WTC11 (cell line): ENCODE measurements at places on chromosomes 5 and 9.
A peak's percentile ranks its signal among the peaks of the same experiment; 100 is the strongest.

DNA sequence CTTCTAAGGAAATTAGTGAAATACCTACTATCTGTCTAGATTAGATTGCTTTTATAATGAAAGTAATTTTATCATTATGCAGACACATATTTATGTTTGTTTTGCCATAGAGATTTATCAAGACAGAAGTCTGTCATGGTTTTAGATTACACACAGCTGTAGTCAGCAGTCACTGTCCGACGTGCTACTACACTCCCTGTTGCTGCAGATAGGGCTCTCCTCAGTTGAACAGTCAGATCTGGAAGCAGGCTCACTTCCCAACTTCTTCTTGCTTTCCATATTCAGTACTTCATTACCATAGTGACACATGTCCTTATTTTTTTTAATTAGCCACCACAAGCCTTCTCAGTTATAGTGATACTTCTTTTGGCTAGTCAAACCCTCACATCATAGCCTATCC, 329.9 kb upstream of the ITGA1 start:
- DNase-seq: no peak

DNA sequence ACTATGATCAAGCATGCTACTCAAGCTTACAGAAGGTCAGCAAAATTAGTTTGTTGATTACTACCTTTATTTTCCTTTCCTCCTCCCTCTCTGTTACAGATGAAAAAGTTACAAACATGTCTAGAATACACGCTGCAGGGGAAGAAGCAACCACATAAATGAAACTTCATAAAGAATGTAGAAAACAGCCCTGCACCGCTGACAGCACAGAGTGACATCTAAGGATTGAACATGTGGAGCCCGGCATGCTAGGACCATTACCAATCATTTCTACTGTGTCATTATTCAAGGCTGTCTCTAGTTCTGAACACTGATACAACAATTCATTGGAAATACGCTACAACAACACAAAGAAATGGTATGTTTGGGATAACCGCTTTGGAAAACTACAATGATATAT, 261.1 kb downstream of the MLLT3 start:
- DNase-seq: no peak

DNA sequence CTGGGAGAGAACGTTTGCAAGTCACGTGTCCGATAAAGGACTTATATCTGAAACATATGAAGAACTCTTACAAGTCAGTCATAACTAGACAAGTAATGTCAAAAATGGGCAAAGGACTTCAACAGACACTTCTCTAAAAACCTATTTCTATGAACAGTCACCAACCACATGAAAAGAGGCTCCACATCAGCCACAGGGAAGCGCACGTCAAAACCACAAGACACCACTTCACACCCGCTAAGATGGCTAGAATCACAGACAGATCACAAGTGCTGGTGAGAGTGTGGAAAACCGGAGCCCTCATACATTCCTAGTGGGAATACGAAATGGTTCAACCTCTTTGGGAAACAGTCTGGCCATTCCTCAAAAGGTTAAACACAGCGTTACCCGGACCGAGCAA, 11.5 kb upstream of the CARD9 start:
- DNase-seq: no peak

DNA sequence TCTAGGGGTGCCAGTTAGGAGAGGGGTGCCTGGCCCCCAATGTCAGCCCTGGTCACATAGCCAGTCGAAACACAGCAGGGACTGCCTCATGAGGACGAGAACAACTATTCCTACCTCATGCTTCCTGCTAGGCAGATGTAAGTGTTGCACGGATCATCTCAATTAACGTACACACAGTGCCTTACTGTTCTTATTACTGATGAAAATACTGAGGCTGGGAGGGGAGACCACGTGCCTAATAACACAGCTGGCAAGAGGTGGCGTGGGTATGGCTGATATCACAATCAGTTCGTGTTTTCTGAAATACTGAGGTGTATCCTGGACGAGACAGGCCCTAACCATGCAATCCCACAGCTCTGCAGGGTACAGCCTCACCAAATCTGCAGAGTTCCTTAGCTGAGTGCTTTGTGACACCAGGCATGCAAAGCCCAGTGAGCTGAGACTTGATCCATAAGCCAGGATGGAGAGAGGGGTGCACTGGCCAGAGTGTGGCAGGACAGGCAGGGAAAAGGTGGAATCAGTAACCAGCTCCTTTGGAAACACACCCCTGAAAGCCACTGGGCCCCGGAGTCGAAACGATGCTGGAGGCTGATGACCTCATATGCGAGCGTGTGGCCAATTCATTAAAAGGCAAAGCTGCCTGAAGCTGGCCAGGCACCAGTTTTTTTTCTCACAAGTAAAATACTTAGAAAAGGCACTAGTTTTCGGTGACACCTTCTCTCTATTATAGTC, 63.9 kb downstream of the PRRT1B start:
- DNase-seq: no peak

- DNase-seq: no peak
Measured at GRCh38 chr9:98254228-98255060, 1.0 kb downstream of the TBC1D2 start.

GRCh38 chr9:127032256-127032655, 90.2 kb downstream of the ANGPTL2 start:
- DNase-seq: no peak

GRCh38 chr9:9563817-9564216, 1049.0 kb downstream of the PTPRD start:
- no peak for DNase-seq

GRCh38 chr5:144377207-144377606, 206.5 kb downstream of the KCTD16 start:
- no peak for DNase-seq

DNA sequence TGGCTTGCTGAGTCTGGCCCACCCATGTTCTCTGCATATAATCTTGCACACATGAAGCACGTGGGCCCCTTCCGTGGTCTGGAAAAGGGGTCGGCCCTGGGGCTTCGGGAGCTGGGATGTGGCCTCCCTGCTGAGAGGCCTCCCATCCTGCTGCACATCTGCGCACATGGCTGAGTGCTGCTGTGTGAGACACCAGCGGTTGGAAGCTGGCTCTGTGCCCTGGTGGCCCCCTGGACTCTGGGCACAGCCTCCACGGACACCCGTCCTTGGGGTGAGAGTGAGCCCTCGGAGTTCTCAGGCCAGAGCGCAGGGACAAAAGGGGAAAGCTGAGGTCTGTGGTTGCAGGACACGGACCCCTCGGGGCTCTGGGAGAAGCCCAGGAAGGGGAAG, 115.8 kb downstream of the RXRA start:
- DNase-seq: no peak

DNA sequence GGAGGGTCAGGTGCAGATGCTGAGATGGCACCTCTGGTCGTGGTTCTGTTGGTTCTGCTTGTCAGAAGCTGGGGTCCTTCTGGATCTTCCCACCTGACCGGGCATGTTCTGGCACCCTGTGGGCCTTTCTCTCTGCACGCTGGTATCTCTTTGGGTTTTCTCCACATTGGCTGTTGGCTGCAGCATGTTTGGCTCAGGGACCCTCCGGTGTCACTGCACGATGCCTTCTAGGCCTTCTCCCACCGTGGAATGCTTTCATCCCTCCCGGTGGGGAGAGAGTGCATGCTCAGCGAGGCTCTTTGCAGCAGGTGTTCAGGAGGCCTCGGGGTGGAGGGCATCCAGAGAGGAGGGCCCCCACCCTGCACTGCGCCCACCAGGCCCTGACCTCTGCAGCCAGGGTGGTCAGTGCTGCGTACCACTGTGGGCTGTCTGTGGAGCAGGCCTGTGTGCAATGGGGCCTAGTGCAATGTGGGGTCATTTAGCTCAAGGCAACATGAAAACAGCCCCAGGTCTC, 119.4 kb downstream of the WNK2 start:
- peak; percentile 5 for DNase-seq

DNA sequence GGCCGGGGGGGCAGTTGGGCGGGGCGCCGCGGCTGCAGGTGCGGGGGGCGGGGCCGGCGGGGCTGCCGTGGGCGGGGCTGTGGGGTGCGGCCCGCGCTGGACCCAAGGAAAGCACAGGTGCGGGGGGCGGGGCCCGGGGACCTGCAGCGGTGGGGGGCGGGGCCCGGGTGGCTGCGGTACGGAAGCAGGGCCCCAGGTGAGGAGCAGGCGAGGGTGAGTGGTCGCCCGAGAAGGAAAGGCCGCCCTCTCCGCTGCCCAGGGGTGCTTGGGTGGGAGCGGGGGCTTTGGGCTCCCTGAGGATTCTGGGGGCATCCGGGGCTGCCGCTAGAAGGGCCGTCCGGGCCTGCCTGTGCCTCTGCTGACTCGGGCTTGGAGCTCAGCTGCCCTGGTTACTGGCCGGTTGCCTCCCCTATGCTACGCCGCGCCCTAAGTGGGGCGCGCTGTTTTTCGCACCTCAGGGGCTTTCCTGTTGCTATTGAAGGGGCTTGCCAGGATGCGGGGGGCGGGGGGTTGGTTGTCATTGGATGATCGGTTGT, 767 bp downstream of the RALGPS1 start:
- DNase-seq: peak; percentile 89

DNA sequence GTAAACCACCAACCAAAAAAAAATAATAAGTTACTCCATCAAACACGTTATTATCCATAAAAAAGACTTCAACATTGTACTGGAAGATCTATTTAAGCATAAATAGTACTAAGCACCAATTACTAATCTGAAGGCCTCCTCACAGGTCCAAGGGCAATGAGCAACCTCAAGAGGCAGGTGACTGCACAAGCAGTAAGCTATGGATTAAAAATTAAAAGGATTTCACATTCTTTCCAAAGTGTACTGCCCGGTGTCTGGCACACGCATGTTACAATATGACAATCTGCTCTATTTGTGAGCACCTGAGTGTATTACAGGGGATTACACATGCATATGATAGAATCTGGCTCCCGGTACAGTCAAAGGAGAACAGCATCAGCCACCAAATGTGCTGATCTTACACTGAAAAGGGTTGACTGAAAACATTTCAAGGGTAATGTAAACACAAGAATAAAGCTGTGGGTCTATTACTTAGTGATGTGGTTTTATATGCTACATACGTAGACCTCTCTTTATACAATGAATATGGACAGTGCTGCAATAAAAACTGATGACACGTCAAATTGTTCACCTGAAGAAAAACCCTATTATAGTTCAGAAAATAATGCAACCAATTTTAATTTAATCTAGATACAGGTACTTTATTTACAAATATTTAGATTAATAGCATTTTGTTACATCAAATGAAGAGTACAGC, 22.8 kb downstream of the RAB14 start:
- no peak for DNase-seq

- no peak for DNase-seq
Measured at GRCh38 chr5:81898403-81898802, 73.4 kb upstream of the ATG10 start.

DNA sequence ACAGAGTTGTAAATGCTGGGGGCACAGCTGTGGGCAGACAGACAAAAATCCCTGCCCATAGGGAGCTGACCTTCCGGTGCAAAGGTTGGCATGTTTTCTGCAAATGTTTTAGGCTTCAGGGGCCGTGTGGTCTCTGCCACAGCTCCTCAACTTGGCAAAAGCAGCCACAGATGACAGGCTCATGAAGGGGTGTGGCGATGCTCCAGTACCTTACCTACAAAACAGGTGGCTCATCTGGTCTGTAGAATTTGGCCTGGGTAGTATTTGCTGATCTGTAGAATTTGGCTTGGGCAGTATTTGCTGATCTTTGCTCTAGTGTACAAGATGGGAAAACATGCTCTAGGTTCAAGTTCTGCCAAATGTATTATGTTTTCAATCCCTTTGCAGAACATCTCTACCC, 283.9 kb downstream of the GADD45G start:
- DNase-seq: no peak

DNA sequence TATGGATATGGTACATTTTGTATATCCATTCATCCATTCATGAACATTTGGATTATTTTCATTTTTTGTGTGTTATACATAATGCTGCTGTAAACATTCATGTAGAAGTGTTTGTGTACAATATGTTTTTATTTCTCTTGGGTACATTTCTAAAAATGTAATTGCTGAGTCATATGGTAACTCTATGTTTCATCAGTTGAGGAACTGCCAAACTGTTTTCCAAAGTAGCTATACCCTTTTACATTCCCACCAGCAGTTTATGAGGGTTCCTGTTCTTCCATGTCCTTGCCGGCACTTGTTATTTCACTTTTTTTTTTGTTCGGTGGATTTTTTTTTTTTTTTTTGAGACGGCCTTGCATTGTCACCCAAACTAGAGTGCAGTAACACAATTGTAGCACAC, 54.0 kb upstream of the MCCC2 start:
- DNase-seq: no peak

- no peak for DNase-seq
Measured at GRCh38 chr9:136502196-136502595, 19.4 kb upstream of the SEC16A start.

- DNase-seq: no peak
Measured at GRCh38 chr5:178215280-178216002, 11.1 kb downstream of the HNRNPAB start.

DNA sequence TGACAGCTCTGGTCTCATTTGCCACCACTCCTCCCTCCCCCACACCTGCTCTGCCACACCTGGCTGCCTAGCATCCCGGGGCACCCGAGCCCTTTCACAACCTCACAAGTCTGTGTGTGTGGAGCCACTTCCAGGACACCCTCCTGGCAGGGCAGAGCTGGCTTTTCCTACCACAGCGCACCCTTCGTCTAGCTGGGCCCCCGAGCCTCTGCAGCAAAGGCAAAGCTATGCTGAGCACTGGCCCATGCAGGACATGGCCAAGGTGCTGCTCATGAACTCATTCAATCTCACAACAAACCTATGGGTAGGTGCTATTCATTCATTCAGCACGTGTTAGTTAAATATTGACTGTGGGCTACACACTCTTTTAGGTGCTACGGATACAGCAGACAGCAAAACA, 43.4 kb downstream of the DUSP1 start:
- no peak for DNase-seq

GRCh38 chr9:89377411-89377810, 59.1 kb downstream of the SECISBP2 start:
- no peak for DNase-seq

GRCh38 chr9:71896761-71897160, 14.2 kb downstream of the ABHD17B start:
- no peak for DNase-seq

- no peak for DNase-seq
Measured at GRCh38 chr5:170372971-170373370, 16.2 kb downstream of the KCNMB1 start.

- no peak for DNase-seq
Measured at GRCh38 chr5:180343831-180344695, 9.1 kb downstream of the GFPT2 start.

- no peak for DNase-seq
Measured at GRCh38 chr9:9560382-9561035, 1052.3 kb downstream of the PTPRD start.

GRCh38 chr5:11853796-11854195, 50.5 kb downstream of the CTNND2 start:
- no peak for DNase-seq

DNA sequence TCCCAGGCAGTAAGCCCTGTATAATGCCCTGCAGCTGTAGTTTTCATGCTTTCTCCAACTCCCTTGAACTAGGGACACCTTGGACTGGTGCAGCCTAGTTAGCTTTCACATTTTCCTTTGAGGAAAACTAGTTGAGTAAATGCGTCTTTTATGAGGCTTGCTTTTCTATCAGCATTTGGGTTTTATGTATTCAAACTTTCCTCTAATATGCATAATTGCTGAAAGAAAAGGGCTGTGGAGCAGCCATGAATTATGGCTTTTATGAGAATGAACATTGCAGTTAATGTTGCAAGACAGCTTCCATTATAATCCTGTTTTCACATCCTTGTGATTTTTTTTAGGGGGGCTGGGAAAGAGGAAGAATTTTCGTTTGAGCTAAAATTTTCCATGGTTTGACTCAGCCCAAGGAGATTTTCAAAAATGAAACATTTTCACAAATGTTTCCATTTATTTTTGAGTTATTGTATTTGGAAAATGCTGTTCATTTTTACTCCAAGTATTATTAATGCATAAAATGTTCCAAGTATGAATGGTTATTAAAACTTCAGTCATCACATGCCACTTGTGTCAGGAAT, 57.9 kb upstream of the PPP3R2 start:
- DNase-seq: no peak

- DNase-seq: no peak
Measured at GRCh38 chr5:151569132-151570046, 21.7 kb downstream of the FAT2 start.
